T-helper 9 cell (primary cell): ENCODE measurements at places on chromosomes 13 and 19.

DNA sequence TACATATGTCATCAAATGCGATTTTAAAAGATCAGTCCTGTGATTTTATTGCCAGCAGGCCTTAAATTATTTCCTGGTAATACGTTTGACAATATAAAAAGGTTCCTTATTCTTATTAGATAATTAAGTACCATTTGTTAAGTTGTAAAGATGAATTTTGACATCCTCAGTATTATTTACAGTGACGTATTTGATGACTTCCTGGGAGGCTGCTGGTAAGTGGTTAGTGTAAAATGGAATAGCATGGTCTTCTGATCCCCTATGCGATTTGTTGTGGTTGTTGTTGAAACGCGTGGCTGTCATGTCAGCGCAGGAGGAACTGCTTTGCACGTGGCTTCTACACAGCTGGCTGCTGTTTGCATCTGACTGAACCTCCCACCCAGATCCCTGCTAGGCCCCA, 99.7 kb downstream of the DCLK1 start:
- DNase-seq = no peak

GRCh38 chr19:49125025-49125731, 5.8 kb downstream of the PPFIA3 start:
- DNase-seq = no peak

DNA sequence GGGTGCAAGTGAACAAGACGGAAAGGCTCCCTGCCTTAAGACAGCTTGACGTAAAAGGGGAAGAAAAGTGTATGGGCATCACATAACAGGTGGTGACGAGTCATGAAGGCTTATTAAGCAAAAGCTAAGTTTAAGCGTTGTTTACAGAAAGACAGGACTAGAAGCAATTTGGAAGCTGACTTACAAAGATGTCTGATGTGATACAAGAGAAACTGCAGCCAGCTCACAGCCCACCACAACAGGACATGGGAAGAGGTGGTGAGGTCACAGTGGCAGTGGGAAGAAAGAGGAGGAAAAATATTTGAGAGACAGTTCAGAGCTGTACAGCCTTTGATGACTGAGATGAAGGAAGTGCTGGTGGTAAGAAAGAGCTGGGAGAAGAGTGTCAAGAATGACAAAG, 181.6 kb downstream of the KLF12 start:
- no peak for DNase-seq

DNA sequence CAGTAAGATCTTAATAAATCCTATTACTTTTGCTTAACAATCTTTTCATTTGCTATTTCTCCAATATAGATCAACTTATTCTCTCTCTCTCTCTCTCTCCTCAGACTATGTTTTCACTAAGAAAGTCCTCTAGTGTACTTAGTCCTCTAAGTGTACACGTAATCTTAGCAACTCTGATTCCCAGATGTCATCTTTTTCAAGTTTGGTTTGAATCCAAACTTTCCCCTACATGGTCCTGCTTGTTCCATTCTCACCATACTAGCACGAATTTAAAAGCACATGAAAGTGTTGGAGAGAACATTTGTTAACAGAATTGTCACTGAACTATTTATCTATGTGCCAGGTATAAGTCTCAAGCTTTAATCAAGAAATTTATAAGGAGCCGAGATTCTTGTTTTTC, 202.9 kb downstream of the SPRY2 start:
- no peak for DNase-seq

DNA sequence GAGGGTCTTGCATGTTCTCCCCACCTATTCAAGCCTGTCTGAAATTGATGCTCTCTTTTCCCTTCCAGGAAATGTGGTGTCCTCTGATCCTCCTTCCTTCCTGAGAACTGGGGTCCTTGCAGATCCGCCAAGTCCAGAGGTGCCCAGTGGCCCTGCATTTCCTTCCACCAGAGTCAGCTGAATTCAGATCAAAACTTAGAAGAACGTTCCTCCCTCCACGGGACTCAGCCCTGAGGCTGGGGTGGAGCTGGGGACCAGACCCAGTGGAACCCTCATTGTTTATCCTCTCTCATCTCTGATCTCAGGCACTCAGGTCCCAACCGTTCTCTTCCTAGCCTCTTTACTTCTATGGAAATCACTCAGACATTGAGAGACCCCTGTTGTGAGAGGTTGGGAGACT, 477.3 kb downstream of the TSHZ3 start:
- DNase-seq = no peak

- no peak for DNase-seq
Measured at GRCh38 chr13:27170221-27170515, 1.4 kb downstream of the USP12 start.
